ENCODE measurements at places on chromosomes 12 and 14.

DNA sequence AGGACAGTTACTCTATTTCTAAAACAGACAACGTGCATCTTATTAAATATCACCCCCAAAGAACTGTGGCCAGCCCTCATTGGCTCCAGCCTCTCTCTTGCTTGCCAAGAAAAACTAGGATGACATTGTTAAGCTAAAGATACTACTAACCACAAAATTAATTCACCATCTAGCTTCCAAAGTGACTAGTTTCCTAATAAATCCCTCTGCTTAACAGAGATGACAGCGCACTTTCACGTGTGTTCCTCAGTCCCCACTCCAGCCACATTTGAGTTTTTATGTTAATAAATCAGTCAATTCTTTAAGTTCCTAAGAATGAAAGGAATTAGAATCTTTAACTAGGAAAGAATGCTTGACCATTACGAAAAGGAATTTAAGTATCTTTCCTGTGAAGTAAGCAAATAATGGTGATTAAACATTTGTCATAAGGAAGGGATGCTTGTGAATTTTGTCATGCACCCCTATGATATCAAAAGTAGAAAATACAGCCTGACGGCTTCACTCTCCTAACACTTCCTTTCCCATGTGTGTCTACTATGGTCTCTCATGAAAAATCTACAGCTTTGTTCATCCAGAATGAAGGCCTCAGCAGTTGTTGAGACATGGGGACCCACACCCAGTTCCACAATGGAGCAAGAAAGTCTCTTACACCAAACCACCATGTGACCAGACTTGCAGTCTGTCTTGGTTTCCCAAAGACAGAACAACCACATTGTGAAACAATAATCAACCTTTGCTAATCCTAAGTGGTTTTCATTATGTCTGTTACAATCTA lies 8.1 kb downstream of the CORO1C start:
- peak; percentile 92 for DNase-seq

DNA sequence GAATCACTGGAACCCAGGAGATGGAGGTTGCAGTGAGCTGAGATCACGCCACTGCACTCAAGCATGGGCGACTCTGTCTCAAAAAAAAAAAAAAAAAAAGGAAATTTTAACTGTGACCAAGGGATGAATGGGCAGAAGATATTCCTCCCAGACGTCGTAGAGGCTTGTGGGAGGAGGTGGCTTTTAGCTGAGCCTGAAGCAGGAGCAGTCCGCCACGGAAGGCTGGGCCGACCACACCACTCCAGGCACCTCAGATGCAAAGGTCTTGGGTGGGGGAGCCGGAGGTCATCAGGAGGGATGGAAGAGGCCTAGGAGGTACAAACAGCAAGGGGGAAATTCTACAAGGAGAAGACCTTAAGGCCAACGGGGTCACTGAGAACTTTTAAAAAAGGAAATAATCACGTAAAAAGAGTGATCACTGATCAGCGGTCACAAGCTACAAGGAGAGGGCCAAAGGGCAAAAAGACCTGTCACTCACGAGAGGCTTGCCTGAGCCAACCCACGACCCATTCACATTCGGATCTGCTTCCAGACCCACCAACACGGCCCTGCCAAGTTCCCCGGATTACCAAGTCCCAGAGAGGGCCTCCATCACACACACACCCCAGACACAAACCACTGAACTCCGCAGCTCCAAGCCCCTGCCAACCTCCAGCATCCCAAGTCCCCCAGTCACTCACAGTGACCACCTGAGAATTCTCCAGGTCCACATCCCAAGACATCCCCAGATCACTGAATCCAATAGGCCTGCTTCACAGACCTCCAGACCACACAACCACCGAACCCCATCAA lies 3.5 kb downstream of the ZNF605 start:
- DNase-seq, result no peak

DNA sequence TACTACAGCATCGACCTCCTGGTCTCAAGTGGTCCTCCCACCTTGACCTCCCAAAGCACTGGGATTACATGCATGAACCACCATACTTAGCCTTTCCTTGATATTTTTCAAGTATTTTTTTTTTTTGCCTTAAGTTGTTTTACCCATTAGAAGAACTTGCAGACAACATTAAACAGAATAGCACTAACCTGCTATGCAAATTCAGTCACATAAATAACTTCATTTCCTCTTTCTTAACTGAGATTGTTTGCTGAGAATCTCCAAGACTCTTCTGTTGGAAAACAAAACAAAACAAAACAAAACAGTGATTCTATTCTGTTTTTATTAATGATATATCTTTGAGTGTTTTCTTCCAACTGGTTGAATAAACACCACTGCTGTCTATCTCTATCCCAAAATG lies 115.9 kb upstream of the IFNG-AS1 start:
- DNase-seq, result no peak

- no peak for DNase-seq
Measured at GRCh38 chr12:111745211-111745610, 21.5 kb upstream of the ALDH2 start.

DNA sequence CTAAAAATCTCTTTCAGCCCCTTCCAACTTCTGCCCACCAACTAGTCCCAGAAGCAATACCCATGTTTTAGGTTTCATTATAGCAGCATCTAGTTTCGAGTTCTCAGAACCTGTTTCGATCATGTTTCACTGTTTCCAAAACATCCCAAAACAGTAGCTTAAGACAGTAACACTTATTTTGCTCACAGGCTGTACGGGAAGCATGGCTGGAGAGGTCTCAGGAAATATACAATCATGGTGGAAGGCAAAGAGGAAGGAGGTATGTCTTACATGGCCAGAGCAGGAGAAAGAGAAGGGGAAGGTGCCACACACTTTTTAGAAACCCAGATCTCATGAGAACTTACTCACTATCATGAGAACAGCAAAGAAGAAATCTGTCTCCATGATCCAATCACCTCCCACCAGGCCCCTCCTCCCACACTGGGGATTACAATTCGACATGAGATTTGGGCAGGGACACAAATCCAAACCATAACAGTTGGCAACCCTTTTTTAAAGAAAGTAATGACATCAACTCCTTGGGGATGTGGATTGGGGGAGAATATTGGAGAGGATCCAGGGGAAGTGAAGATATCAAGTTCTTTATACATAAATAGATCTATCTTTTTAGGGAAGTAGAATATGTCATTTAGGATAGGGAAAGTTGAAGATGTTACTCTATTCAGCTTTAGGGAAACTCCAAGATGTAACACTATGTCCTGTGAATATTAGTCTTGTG lies 269.9 kb upstream of the PLEKHG7 start:
- DNase-seq, result no peak

DNA sequence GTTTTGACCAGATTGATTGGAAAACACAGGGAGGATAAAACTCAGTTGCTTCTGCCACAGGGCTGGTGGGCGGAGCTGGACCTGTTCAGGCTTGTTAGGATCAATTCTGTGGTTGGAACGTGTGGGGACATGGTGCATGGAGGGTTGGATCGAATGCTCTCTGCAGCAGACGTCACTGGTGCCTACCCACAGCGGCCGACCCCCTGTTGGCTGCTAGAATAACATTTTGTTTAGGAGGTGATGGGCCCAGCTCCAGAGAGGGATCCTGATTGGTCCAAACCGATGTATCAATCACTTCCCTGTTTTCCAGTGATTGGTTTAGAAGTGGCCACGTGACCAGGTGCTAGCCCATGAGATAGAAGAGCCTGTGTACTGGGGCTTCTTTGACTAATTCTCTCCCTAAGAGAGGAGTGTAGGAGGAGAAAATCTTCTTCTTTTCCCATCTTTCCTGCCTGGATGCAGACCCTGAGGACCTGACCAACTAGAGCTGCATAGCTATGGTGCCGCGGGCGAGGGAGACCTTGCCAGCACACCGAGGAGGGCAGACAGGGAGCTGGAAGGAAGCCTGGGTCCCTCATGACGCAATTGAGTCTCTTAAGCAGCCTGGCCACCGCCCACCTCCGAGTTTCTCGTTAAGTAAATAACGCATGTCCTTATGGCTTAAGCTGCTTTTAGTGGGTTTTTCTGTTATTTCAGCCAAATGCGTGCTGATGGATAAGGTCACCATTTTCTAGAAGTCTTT lies 163.5 kb downstream of the AACS start:
- DNase-seq, result no peak

DNA sequence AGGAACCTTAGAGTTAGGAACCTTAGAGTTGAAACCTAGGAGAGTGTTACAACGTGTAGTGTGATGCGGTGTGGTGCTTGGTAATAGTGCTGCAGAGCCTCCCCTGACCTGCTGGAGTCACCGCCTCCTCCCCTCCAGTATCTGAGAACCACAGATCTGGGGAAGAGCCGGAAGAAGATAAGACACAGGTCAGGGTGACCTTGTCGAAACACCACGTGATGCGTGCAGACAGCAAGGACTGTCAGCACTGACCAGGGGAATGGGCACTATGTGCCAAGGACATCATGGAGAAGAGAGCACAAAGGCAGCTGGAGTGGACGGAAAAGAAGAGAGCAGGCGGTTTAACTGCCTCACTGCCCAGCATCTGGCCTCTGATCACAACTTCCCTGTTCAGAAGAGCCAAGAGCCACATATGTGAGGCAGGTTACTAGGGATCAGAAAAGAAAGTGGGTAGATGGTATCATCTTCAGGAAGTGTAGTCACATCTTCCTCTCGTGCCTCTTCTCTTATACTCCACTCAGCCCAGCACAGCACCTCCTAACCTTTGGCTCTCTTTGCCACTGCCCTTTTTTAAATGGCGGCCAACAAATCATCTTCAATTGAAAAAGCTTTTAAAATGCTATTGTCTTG lies 93.7 kb downstream of the TESC start:
- DNase-seq, result no peak

GRCh38 chr14:90132821-90133570 lies 71.2 kb downstream of the KCNK13 start:
- no peak for DNase-seq

DNA sequence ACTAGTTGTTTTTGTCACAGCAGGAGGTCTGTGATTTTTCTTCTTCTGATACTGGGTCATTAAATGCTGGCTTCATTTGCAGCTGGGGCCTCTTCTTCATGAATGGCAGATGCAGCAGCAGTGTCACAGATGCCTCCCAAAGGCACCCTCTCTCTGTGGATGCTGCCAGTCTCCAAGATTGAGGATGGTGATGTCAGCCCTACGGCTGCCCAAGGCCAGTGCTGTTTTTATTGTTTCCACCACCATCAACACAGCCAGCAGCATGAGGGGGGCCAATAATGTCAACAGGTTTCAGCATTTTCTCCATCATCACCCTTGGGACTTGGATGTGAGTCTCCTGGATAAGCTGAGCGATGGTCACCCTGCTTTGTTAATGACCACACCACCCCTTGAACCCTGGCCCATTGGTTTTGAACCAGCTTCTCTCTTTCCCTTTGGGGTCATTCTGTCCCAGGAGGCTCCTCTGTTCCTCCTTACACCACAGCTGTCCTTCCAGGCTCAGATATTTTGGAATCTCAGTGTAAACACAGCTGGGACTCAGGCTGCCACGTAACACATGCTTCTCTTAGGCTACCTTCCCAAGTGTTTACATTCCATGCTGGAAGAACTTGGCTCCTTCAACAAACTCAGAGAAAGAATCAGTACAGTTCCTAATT lies 151.7 kb upstream of the DDHD1 start:
- DNase-seq, result no peak

DNA sequence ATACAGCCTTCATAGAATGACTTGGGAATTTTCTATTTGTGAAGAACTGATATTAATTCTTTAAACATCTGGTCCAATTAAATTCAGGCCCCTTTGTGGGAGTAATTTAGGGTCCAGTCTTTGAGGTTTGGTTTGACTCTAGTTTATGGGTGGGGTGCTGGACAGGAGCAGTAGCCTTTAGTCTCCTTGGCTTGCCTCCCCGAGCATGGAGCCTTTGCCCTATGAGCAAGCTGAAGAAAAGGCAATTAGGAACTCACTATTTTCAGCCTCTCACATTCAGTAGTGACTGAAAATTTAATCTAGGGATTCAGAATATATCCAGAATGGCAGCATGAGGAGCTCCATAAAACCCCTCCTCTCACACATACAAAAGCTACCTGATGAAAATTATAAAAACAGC lies 161.1 kb downstream of the TRHDE start:
- no peak for DNase-seq

DNA sequence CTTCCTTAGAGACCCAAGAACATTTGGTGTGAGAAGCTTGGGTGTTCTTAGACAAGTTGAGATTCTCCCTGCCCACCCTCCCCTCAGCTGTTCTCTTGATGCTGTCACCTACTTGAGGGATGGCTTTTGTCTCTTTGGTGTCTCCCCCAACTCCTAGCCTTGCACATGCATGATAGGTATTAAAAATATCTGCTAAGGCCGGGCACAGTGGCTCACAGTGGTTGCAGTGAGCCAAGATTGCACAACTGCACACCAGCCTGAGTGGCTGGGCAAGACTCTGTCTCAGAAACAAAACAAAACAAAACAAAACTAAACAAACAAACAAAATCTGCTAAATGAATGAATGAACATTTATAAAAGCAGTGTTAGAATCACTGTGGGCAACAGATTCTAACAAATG lies 261.1 kb downstream of the AKAP6 start:
- DNase-seq, result no peak

DNA sequence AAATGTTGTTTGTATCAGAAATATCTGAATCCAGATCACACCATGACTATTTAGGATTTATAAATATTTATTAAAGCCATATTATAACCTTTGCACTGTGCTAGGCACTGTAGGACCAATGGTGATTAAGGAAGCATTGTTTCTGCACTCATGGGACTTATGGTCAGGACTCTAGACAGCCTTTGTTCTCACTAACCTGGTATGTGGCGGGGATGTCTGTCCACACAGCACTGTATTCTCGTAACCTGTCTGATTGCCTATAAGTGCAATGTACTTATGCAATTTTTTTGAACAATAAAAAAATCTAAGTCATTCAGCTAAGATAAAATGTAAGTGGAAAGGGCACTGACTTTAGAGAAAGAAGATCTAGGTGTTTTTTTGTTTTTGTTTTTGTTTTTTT lies 6.7 kb upstream of the SSPN start:
- no peak for DNase-seq

DNA sequence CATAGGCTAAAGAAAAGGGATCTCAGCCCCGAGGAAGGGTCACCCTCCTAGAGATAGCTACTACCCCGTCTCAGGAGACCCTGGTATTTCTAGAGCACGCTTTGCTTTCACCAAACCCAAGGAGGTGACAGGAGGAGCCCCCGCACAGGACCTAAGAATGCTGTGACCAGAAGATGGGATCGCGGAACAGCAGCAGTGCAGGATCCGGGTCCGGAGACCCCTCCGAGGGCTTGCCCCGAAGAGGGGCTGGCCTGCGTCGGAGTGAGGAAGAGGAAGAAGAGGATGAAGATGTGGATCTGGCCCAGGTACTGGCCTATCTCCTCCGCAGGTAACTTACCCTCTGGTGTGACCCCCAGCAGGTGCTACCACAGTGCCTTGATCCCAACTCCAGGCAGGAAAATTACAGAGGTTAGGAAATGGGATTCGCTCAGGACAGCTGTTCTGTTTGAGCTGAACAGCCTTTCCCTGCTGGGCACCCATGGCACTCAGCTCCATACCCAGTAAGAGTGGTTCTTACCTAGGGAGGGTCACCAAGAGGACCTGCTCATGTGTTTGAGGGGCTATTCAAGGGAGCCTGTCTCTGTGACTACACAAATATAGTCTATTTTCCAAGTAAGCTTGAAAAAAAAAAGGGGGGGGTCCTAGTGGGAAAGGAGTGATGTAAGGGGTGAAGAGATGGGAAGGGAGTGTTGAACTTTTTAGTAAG lies 826 bp upstream of the NRL start:
- no peak for DNase-seq
